ENCODE measurements at places on chromosomes 5 and 9. TPM values are rescaled to one million over a fixed set of nuclear protein-coding genes. Genes with fewer than 3 reads are reported as not detected.

DNA sequence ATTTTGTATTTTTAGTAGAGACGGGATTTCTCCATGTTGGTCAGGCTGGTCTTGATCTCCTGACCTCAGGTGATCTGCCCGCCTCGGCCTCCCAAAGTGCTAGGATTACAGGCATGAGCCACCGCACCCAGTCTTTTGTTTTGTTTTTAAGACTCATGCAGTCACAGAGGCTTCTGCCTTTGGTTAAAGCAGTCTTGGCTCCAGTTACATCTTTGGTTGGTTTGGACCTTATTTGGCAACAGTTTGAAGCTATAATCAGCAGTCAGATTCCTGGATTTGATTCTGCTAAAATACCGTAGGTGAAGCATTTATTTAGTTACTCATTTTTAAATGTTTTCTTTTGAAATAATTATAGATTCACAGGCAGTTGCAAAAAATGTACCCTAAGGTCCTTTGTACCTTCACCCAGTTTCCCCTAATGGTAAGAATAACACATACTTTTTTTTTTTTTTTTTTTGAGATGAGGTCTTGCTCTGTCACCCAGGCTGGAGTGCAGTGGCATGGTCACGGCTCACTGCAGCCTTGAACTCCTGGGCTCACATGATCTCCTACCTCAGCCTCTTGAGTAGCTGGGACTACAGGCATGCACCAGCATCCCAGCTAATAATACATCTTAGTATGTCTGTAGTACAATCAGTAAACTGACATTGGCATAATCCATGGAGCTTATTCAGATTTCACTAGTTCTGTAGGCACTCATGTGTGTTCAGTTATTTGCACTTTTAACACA, 15.7 kb downstream of the USP20 start:
- peaks cover 23% of the 10 kb centered on the region for H3K36me3 ChIP-seq
- H3K27ac ChIP-seq, result no peak overlapping the region
- H3K27me3 ChIP-seq, result no peaks in the 10 kb centered on the region
- H3K4me1 ChIP-seq, result peaks cover 73% of the 10 kb centered on the region
- DNase-seq, result no peak

GRCh38 chr5:170293273-170293672, 4.3 kb downstream of the LCP2 start:
- no peak for DNase-seq
- peak overlapping the region; percentile 63 for H3K27ac ChIP-seq
- H3K4me3 ChIP-seq, result peak overlapping the region; percentile 95
- peaks cover 49% of the 10 kb centered on the region for H3K36me3 ChIP-seq
- H3K4me1 ChIP-seq, result peaks cover 65% of the 10 kb centered on the region

DNA sequence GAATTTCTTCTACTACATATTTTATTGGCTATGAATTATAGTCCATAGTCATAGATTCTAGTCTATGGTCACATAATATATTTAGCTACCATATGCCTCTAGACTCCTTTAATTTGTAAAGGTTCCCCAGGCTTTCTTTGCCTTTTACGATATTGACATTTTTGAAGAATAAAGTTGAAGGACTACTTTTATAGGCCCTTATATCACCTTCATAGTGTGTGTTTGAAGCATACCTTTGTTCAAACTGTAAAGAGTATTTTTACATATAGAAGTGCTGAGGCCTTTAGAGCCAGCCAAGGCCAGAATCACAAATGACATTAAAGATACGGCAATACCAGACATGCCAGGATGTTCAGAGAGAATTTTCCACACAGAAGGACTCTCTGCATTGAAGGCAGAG, 147.0 kb downstream of the GABRG2 start:
- no peak overlapping the region for H3K4me3 ChIP-seq
- no peak for DNase-seq
- H3K27ac ChIP-seq, result no peak overlapping the region
- no peaks in the 10 kb centered on the region for H3K36me3 ChIP-seq
- no peaks in the 10 kb centered on the region for H3K4me1 ChIP-seq
- H3K27me3 ChIP-seq, result no peaks in the 10 kb centered on the region

DNA sequence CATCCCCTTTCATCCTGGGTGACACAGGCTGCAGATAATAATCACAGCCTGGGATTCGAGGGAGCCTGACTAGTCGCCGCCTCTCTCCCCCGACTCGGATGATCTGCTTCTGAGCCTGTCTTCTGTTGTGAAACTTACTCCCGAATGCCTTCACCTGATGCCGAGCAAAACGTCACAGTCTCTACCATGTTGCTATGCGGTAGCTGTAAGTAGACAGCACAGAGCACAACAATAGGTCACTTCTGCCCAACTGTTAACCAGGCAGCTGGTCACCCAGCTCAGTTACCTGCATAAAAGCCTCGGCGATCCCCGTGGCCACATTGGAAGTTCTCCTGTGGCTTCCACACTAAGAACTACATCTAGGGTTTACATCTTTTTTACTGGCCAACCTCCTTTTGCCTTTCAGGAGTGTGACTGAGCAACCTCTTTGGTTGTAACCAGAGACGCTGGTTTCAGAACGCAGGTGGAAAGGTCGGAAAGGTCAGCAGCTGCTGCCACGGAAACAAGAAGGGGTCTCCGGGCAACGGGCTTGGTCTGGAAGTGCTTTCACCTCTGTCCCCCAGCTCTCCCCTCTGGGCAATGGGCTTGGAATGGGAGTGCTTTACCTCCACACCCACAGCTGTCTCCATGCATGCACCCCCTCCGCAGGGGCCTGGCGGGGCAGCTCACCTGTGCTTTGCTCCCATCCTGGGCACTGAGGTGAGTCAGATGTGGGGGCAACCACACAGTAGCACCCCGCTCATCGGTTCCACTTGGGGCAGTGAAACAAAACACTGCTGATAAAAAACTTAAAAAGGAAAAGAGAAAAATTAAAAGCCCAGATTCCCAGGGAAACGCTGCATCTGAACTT, 7.6 kb upstream of the PPP1R26 start:
- H3K27ac ChIP-seq, result no peak overlapping the region
- no peak overlapping the region for H3K4me3 ChIP-seq
- H3K36me3 ChIP-seq, result no peaks in the 10 kb centered on the region

DNA sequence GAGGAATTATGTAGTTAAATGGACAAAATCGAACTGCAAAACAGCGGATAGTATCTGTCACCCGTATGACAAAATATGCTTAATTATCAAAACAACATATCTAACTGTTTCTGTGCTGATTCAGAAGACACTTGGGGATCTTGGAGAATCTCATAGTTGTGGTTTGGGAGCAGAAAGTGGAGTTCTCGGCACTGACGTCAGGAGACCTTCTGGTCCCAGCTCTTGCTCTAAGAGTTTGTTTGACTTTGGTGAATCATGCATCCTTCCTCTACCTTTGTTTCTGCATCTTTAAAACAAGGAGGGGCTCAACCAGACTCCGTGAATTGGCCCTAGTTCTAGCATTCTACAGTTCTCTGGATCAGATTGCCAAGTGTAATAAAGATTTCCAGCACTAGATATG, 37.0 kb upstream of the TAF1L start:
- H3K27me3 ChIP-seq, result no peaks in the 10 kb centered on the region
- H3K36me3 ChIP-seq, result no peaks in the 10 kb centered on the region
- DNase-seq, result no peak

- H3K4me1 ChIP-seq, result no peaks in the 10 kb centered on the region
- no peaks in the 10 kb centered on the region for H3K27me3 ChIP-seq
- no peaks in the 10 kb centered on the region for H3K36me3 ChIP-seq
- no peak overlapping the region for H3K4me3 ChIP-seq
Observed at GRCh38 chr5:100855295-100855694, 47.8 kb downstream of the ST8SIA4 start.

GRCh38 chr5:80569086-80569960, 757 bp downstream of the ANKRD34B start:
- no peaks in the 10 kb centered on the region for H3K36me3 ChIP-seq
- DNase-seq, result no peak
- no peak overlapping the region for H3K4me3 ChIP-seq
- no peak overlapping the region for H3K27ac ChIP-seq
- H3K27me3 ChIP-seq, result peaks cover 77% of the 10 kb centered on the region
- no peaks in the 10 kb centered on the region for H3K4me1 ChIP-seq

GRCh38 chr9:94097788-94098414, 13.6 kb downstream of the PTPDC1 start:
- H3K4me1 ChIP-seq, result no peaks in the 10 kb centered on the region
- H3K36me3 ChIP-seq, result no peaks in the 10 kb centered on the region
- DNase-seq, result no peak
- no peak overlapping the region for H3K4me3 ChIP-seq
- no peaks in the 10 kb centered on the region for H3K27me3 ChIP-seq

- no peak for DNase-seq
- H3K36me3 ChIP-seq, result no peaks in the 10 kb centered on the region
- no peak overlapping the region for H3K27ac ChIP-seq
- H3K27me3 ChIP-seq, result no peaks in the 10 kb centered on the region
- H3K4me1 ChIP-seq, result no peaks in the 10 kb centered on the region
- no peak overlapping the region for H3K4me3 ChIP-seq
Observed at GRCh38 chr5:107149243-107150005, 521.3 kb downstream of the EFNA5 start.

- no peak for DNase-seq
- H3K27ac ChIP-seq, result no peak overlapping the region
- H3K27me3 ChIP-seq, result no peaks in the 10 kb centered on the region
Observed at GRCh38 chr9:116288658-116289057, 135.1 kb downstream of the PAPPA start.

Gene CDC20B
- total RNA-seq, result 0.19 TPM

Gene ARSI
- total RNA-seq, result 0.76 TPM

Gene SAPCD2
- 6.3 TPM for total RNA-seq

Gene IL31RA
- total RNA-seq, result 3.3 TPM

Gene EHMT1
- total RNA-seq, result 37.3 TPM

Gene CARD6
- total RNA-seq, result 3.4 TPM

Gene CA9
- total RNA-seq, result 1.0 TPM

Gene SLC36A2
- total RNA-seq, result not detected

Data from thymus (tissue), 14 donors.